Inflammatory macrophage treated with lipopolysaccharide for 4 hours (primary cell): ENCODE measurements at places on chromosomes 16 and 17.
A peak's percentile ranks its signal among the peaks of the same experiment; 100 is the strongest.

DNA sequence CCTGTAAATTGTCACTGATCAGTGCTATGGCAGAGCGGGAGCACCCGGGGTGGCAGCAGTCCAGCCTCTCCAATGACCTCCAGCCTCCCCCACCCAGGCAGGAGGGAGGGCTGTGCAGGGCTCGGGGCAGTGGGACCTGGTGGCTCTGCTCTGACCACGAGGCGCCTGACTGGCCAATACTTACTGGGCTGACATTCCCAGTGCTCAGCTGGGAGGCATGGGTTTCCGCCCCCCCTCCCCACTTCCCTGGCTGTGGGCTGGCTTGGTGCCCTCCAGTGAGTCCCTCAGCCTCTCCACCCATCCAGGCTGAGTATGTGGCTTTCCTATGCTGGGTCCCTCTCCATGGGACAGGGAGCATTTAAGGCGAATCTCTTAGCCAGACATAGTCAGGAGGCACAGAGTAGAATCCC lies 2.7 kb downstream of the SOCS3 start:
- DNase-seq: peak; percentile 65

GRCh38 chr16:3907586-3907985 lies 27.1 kb upstream of the CREBBP start:
- no peak for DNase-seq

- DNase-seq: peak; percentile 70
Observed at GRCh38 chr17:50681263-50682200, 26.2 kb downstream of the ANKRD40 start.

- DNase-seq: no peak
Observed at GRCh38 chr17:58269557-58270291, 11.0 kb downstream of the MPO start.

- no peak for DNase-seq
Observed at GRCh38 chr17:16037636-16038035, 38.0 kb downstream of the TTC19 start.

DNA sequence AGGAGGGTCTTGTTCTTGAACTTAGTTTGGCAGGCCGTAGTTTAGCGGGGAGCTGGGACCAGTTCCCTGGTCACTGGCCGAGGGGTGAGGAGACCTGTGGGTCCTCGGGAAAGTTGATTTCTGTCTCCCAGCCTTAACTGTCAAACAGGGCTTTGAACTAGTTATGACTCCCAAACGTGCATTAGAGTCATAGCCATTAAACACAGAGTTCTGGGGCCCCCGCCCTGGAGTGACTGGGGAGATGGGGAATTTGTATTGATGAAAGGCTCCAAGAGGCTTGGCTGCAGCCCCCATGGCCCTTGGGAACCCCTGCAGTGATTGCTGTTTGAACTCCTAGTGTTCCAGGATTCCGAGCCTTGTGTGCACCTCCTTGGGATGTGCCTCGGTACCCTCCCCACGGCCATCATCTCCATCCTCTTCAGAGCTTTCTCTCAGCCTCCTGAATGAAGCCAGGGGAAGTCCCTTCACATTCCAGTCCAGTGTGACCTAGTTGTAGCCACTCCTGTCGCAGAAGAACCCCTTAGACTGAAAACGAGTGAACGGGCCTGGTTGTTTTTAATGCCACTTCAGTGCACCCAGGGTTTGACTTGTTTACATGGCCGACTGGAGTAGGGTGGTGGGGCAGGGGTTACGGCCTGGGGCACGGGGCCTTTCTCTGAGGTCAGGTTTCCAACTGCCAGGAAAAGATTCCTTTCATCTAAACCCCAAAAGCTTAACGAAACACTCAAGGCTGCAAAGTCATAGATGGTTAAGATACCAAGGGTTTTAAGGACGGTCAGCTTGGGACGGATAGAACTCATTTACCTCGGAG lies 1.4 kb downstream of the MPRIP start:
- no peak for DNase-seq

DNA sequence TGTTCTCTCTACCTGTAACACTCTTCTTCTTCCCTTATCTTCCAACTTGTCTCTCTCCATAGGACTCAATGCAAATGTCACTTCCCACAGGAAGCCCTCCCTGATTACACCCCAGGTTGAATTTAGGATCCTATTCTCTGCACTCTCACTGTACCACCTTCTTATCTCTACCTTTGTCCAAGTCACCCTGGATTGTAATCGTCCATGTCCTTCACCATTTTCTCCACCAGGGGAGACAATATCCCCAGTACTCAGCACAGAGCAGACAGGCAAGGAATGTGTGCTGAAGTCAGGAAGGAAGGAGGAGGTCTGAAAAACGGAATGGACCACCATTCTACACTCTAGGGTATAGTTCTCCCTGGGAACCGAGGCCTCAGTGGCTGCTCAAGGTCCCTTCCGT lies 14.2 kb downstream of the C16orf82 start:
- no peak for DNase-seq

DNA sequence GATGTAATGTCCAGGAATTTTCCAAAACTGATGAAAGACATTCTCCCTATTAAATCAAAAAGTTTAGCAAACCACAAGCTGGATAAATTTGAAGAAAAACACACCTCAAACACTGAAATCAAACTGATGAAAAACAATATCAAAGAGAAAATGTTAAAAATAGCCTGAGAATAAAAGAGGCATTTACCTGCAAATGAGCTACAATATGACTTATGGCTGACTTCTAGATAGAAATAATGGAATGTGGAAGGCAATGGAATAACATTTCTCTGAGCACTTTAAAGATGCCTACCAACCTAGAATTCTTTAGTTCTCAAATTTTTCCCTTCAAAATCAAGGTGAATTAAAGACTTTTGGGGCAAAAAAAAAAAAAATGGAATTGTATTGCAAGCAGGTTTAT lies 52.4 kb upstream of the HSBP1 start:
- no peak for DNase-seq

GRCh38 chr17:50919321-50920040 lies 53.3 kb upstream of the TOB1 start:
- DNase-seq: peak; percentile 94

GRCh38 chr16:15553313-15554088 lies 89.5 kb downstream of the MARF1 start:
- DNase-seq: no peak

GRCh38 chr16:73068541-73069401 lies 20.8 kb upstream of the ZFHX3 start:
- peak; percentile 98 for DNase-seq

DNA sequence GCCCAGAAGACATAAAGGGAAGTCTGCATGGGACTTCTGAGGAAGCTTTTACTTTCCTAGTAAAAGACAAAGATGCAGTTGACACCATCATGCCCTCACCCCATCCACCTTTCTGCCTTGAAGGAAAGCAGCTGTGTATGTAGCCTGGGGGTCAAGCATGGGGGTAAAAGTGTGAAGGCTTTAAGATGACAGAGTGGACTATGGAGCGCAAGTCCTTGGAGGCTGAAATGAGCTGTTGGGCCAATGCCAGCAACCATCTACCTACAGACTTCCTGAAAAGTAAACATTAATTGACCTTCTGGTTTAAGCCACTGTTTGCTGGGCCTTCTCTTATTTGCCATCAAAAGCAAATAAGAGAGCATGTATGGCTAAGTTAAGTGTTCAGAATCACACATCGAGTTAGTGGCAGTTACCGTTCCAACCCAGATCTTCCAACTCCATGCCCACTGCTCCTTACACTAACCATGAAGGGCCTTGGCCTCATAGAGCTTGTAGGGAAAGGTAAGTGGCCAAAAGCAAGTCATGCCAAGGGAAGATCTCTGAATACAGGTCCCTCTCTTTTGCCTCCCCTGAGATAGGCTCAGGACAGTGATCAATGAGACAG lies 30.0 kb downstream of the SLC13A5 start:
- DNase-seq: no peak

DNA sequence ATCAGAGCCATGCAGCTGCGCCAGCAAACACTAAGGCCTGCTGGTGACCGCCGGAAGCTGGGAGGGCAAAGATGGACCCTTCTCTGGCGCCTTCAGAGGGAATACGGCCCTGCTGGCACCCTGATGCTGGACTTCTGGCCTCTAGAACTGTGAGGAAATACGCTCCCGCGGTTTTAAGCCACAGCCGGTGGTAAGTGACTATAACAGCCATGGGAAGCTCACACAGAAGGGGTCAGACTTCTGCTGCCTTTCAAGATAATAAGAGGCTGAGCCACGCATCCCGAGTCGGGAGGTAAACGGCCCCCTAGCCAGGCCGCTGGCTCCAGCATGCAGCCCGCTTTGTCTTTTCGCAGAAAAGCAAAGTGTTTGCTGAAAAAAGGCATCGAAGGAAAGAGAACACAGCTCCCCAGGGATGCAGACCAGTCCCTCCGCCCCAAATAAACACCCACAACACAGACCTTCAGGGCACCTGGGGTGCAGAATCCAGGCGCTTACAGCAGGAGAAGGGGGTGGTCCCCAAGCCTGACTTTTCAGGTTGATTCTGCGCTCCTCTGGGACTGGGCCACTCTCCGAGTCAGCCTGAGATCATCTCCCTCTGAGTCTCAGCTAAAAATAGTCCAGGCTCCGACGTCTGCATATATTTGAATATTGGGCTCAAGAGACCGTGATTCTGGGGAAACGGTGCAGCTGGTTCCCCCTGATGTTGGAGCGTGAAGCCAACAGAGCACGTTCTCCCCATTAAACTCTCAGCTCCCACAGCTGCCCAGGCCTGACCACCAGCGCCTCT lies 89.7 kb downstream of the MGAT5B start:
- no peak for DNase-seq

DNA sequence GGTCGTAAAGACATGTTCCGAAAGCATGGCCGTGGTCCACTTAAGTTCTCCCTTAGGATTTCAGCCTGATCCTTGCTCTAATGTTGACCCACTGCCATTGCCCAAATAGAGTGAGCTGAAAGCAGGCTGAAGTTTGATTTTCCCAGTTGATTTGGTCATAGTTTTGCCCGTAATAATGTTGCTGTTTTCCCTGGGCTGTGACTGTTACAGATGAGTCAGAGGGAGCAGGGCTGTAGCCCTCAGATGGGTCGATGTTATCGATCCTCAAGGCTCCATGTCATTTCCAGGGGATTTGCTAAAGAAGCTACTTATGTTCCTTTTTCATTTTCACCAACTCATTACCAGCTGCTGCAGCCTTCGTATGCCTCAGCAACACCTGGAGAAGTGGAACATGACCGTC lies 169.0 kb upstream of the ZFHX3 start:
- no peak for DNase-seq

- DNase-seq: peak; percentile 74
Observed at GRCh38 chr17:58575511-58575910, 61.1 kb upstream of the MTMR4 start.

DNA sequence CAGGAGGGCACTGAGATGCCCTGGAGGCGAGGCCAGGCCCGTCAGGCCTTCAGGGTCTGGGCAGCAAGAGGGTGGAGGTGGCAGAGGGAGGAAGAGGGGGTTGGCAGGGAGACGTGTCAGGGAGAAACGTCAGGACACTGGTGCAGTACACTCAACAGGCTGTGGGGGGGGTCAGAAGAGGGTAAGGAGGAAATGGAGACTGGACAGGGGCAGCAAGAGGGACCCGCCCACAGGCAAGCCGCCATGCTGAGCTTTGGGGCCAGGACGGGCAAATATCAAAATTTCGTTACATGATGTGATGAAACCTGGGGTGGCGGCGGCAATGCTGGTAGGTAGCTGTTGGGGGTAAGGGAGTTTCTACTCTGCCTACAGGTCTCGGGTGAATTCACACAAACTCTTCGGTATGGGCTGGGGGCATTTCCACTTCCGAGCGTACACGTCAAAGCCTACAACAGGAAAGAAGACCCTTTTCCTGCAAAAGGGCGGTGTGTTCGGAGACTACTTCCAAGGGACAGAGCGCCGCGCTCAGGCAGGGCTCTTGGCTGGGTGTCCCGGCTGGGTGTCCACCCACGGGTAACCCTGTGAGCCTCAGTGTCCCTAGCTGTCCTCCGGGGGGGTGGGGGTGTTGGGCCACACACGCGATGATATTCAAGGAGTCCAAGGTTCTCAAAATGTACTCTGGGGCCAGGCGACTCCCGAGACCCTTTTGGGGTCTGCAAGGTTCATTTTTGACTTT lies 43.3 kb upstream of the ATP2A3 start:
- DNase-seq: no peak

DNA sequence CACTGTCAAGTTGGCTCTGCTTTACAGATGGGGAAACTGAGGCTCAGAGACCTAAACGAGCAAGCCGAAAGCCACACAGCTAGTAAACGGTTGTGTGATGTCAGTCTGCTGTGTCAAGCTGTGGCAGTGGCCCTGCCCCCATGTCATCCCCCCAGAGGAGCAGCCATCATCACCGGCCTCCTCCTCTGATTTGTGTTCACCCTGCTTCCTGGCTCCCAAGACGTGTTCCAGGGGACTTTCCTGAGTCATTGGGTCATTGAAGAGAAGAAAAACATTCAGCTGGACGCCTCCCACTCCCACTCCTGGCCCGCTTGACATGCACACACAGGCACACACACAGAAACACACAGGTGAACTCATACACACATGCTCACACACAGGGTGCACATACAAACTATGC lies 54.0 kb upstream of the CIBAR2 start:
- DNase-seq: no peak

- no peak for DNase-seq
Observed at GRCh38 chr17:78450696-78451345, 72.4 kb downstream of the PGS1 start.

GRCh38 chr17:12070561-12070960 lies 49.9 kb downstream of the MAP2K4 start:
- no peak for DNase-seq

DNA sequence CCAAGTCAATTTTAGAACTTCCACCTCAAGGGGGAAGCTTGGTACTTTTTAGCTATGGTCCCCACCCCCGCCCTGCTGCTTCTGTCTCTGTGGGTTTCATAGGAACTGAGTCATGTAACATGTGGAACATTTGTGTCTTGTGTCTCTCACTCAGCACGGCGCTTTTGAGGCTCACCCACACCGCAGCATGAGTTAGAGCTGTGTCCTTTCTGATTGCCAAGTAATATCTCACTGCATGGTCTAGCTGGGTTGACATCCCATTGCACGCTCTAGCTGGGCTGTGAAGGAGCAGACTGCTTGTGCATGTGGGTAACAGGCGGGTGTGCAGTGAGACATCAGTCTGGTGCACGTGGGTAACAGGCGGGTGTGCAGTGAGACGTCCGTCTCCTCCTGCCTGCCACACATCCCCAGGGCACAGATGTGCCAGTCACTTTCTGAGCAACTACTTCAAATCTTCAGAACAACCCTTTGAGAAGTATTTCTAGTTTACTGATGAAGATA lies 26.4 kb upstream of the SLC7A5 start:
- DNase-seq: peak; percentile 96

DNA sequence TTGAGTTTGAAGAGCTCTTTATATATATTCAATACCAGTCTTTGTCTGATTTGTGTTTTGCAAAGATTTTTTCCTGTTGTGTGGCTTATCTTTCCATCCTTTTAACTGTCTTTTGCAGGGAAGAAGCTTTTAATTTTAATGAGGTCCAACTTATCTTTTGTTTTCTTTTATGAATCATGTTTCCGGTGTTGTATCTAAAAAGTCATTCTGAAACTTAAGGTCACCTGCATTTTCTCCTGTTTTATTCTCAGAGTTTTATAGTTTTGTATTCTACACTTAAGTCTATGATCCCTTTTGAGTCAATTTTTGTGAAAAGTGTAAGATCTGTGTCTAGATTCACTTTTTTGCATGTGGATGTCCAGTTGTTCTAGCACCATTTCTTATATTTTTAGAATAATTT lies 24.6 kb upstream of the COX10 start:
- DNase-seq: no peak
